ENCODE measurements at places on chromosomes 5 and 9.

- no peak for DNase-seq
Observed at GRCh38 chr9:100099722-100100042, 639 bp downstream of the INVS start.

GRCh38 chr5:102807878-102808502, 52.9 kb downstream of the PAM start:
- no peak for DNase-seq

DNA sequence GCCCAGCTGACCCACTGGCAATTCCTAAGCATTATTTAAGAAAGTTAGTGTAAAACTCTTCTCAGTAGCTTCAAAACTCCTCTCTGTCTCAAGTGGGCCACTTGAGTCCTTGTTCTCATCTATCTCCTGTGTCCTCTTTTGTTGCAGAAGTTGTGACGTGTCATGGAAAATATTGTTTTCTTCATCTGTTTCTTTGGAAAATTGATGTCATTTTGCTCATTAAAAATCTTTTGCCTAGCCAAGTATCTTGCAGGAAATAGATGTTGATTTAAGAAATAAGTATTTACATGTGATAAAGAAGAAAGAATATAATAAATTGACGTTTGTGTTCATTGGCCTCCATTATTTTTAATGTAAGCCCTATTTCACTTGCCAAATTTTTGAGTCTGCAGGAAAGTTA, 1158.4 kb upstream of the SEMA6A start:
- DNase-seq, result no peak

DNA sequence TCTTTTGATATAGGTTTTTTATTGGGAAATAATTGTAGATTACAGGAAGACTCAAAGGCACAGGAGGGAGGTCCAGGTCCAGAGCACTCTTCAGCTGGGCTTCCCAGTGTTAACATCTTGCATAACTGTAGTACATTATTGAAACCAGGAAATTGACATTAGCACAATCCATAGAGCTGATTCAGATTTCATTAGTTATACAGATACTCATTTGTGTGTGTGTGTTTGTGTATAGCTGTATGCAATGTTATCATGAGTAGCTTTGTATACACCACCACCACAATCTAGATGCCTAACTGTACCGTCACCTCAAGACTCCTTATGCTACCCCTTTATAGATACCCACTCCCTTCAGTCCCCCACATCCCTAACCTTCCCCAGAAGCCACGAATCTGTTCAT, 47.9 kb downstream of the SLC36A1 start:
- DNase-seq, result no peak

GRCh38 chr5:52898961-52899680, 90.0 kb upstream of the ITGA2 start:
- DNase-seq, result no peak

- no peak for DNase-seq
Observed at GRCh38 chr5:6885581-6885980, 172.3 kb downstream of the TENT4A start.

- DNase-seq, result no peak
Observed at GRCh38 chr9:36748322-36748899, 175.7 kb downstream of the MELK start.

DNA sequence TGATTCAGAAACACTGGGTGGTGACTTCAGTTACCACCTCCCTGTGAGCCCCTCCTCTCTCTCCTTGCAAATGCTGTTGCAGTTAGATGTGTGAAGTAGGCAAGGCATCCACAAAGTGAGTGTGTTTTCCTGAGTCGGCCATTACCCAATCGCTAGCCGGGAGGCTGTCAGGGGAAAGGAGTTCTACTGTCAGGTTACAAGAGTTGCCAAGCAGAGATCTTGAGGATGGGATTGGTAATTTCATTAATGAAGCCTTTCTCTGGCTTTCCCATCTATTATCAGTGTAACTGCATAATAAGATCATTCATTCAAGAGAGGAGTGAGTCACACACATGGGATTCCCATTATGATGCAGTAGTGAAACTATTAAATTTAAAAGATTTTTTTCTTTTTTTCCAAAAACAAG, 106.9 kb downstream of the GLDC start:
- no peak for DNase-seq

- DNase-seq, result no peak
Observed at GRCh38 chr5:315488-316209, 5.9 kb upstream of the AHRR start.

DNA sequence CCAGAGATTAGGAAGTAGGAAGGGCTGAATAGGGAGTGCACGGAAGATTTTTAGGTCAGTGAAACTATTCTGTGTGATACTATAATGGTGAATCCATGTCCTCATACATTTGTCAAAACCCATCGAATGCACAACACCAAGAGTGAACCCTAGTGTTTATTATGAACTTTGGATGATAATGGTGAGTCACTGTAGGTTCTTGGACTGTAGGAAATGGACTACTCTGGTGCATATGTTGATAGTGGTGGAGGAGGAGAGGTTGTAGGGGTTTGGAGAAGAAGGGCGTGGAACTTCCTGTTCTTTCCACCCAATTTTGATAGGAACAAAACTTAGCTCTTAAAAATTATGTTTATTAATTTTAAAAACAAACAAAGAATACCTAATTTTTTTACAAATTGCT, 14.3 kb downstream of the CTSL start:
- no peak for DNase-seq

- DNase-seq, result no peak
Observed at GRCh38 chr5:142830241-142831008, 60.2 kb downstream of the ARHGAP26 start.

GRCh38 chr5:127412698-127413097, 104.7 kb upstream of the PRRC1 start:
- DNase-seq, result no peak

DNA sequence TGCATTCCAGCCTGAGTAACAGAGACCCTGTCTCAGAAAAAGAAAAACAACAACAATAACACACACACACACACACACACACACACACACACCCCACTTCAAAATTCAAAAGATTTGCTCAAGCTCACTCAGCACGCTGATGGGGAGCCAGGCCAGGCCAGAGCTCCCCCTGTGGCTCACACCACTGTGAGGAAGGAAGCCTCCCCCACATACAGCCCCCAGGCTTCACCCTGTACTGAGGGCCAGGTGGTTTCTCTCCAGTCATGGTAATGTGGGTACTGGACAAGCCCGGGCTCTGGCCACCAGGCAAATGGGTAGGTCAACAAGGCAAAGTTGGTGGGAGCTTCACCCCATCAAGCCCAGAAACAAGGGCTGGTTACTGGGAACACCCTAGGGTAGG, 19.0 kb downstream of the ATOX1 start:
- no peak for DNase-seq

GRCh38 chr9:101399643-101399970, 956 bp downstream of the ZNF189 start:
- DNase-seq, result no peak

DNA sequence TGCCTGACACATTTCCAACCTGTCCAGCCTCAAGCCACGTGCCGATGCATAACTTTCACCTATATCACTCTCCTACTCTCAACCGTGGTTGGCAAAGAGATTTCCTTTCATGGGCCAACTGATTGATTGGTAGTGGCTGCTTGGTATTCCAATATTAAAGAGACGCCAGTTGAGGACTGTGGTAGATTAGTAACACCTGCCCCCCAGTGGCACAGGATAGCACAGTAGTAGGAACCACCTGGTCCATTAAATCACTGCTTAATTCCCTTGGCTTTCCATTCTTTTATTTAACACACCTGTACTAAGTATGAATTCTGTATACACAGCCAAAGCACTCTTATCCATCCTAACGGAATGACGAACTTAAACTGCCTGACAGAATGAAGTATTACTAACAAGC, 19.1 kb upstream of the FOXB2 start:
- no peak for DNase-seq

DNA sequence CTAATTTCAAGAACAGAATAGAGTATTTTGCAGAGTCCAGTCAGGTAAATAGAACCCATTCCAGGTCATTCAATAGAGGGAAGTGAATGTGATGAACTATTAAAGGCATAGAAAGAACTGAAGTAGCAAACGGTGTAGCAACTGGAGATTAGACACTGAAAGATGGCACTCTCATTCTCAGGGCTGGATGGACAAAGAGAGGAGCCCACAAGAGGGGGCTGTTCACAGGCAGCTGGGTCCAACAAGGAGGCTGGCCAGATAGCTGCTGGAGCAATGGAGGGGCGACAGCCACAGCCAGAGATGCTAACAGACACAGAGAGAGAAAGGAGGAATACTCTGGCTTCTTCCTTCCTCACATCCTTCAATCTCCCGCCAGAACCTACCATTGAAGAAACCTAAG, 93.1 kb upstream of the SMARCA2 start:
- DNase-seq, result no peak

GRCh38 chr9:127651697-127652610, 39.9 kb downstream of the STXBP1 start:
- no peak for DNase-seq

GRCh38 chr5:39256477-39257235, 37.3 kb upstream of the FYB1 start:
- no peak for DNase-seq

GRCh38 chr5:27491047-27491446, 452.7 kb upstream of the CDH9 start:
- DNase-seq, result no peak

- DNase-seq, result no peak
Observed at GRCh38 chr9:107226421-107226820, 56.7 kb upstream of the RAD23B start.

DNA sequence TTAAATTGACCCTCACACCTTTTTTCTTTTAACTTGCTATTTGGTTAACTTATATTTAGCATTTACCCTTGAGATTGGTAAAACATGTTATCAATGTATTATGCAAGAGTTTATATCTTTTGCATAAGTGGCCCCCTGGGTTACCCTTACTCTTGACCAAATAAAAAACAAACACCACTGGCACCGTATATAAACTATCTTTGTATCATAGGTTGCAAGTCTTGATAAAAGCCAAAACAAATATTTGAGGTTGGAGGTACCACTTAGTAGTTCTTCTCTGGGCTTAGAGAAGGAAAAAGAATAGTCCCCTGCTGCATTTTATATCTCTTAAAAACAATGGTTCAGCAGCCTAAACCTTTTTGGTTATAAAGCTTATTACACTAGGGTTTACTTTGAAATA, 61.3 kb downstream of the WDR36 start:
- DNase-seq, result no peak

DNA sequence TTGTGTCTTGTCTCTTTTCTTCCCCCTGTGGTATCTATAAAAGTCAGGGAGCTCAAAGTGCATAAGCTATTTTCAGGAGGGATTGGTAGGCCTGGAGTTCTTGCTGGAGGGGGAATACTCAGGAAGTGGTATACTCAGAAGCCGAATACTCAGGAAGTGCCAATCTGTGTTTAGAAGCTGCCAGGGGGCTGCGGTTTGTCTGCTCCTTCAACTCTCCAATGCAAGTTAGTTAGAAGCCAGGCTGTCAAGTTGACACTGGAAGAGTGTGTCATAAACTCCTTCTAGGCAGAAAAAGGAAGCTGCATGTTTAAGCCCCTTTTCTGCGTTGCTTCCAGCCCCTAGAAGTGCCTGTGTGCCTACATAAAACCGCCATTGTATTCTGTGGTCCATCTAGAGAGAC, 366.5 kb downstream of the TAF11L14 start:
- no peak for DNase-seq

GRCh38 chr5:80318212-80318611, 1.6 kb upstream of the SPZ1 start:
- no peak for DNase-seq

All from D721Med (cell line).